ENCODE measurements at places on chromosomes 5 and 9.

- no peak for DNase-seq
These were observed 145.6 kb upstream of the POC5 start for GRCh38 chr5:75862872-75863271.

DNA sequence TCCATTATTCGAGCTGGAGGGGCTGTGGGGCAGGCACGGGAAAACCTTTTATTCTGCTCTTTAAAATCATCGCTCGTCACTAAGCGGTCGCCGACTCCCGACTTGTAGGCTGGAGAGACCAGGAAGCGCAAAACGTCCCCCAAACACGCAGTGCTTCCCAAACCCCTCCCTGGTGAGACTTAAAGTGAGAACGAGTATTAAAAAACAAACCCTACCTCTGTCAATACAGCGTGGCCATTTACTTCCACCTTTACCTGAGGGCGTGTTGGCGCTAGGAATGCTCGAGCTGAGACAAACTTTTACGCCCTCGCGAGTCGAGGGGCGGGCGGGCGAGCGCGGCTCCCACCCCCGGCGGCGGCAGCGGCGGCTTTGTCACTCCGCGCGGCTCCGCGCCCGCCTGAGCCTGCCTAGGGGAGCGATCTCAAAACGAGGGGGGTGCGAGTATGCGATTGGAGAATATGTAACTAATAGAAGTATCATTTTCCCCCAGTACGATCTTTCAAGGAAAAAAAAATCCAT lies at the start of gene NR2F1-AS1:
Gene NR2F1-AS1, minus strand, starts transcription at position 293 of the 519 bp plus-strand sequence.
- no peak for DNase-seq

- DNase-seq, result no peak
These were observed 157.2 kb downstream of the MELK start for GRCh38 chr9:36729906-36730305.

- no peak for DNase-seq
These were observed 34.1 kb upstream of the RAPGEF1 start for GRCh38 chr9:131773911-131774379.

GRCh38 chr5:126947146-126948010 lies 83.0 kb downstream of the MARCHF3 start:
- no peak for DNase-seq

GRCh38 chr5:116640236-116640635 lies 65.6 kb upstream of the SEMA6A start:
- no peak for DNase-seq

- DNase-seq, result no peak
These were observed 22.4 kb downstream of the ZDHHC11B start for GRCh38 chr5:761854-762710.

GRCh38 chr5:133114933-133115310 lies 63.1 kb downstream of the HSPA4 start:
- DNase-seq, result no peak

DNA sequence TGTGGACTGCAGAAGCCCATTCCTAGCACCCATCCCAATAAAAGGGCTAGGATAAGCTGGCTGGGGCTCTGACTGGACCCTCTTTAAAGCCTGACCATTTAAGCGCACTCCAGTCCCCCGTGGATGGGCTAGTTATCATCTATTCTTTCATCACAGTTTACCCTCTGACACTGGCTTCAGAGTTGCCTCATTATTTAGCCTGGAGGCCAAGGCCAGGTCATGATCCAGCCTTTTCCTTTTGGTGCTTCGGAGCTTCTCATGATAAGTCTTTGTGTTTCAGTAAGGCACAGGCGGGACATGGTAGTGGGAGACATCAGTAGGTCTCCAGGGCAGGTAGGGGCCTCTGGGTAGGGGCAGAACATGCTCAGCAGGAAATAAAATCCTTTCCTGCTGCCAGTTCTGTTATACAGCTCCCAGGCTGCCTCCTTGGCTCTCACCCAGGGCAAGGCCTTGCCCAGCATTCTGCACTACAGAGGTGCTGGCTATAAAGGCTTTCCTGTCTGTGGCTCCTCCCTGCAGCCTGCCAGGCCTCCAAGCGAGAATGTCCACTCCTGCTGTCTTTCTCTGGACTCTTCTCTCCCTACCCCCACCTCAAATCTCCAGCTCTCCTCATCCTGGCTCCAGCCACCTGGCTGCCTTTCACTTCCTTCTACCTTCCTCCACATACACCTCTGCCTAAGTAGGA lies 128.8 kb downstream of the FSTL4 start:
- DNase-seq, result no peak

Data from stimulated activated CD4-positive, alpha-beta T cell treated with anti-CD3 and anti-CD28 coated beads, TNF-alpha, amount 100 ng/mL, for 1 hour (primary cell).